ENCODE measurements at places on chromosomes 11 and 22.

DNA sequence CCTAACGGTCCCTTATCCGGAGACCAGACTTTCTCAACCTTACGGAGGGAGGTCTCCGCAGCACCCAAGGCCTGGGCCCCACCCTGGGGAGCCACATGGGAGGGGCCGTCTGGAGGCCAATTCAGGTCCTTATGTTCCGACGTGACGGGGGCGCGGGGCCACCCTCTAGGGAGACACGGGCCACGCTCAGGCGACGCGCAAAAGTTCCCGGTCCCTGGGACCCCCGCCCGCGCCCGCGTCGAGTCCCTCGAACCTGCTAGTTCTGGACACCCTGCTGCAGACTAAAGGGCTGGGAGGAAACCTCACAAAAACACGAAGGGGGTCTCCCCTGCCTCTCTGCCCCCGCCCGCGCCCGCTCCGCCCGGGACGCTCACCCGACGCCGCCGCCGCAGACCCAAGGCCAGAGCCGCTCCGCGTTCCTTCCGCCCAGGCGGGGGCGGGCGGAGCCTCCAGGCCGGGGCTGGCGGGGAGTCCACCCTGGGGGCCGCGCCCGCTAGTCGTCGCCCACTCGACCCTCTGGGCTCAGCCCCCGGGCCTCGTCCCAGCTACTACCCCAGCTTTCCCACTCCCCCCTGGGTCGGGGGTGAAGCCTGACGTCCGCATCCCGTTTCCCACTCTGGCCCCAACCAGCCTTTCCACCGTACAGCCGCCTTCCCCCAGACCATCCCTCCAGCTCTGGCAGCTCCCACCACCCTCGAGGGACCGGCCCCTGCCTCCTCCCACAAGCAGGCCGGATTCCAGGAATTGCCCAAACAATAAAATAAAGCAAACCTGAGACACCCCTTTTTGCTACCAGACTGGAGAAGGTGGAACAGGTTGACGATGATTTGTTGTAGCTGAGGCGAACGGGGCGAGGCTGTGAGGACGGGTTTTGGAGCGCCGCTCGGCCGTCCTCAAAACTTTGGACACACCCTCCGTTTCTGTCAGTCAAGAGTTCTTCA is 2.7 kb downstream of the RNH1 start:
- no peak for DNase-seq

DNA sequence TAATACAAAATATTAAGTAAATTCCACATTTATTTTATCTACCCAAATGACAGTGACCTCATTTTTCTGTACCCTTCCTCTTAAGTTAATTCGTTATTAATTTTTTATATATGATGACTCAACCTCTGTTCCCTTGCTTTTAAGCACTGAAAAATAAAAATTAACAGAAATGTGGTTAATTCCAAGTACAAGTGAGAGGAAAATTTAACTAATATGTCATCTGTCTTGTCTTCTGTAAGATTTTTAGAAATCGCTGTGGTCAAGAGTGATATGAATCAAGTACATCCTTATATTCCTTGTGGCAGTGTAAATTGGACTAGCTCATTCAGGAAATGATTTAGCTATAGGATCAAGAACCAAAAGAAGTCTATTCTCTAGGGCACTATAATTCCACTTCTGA is 74.5 kb downstream of the PDHX start:
- no peak for DNase-seq

DNA sequence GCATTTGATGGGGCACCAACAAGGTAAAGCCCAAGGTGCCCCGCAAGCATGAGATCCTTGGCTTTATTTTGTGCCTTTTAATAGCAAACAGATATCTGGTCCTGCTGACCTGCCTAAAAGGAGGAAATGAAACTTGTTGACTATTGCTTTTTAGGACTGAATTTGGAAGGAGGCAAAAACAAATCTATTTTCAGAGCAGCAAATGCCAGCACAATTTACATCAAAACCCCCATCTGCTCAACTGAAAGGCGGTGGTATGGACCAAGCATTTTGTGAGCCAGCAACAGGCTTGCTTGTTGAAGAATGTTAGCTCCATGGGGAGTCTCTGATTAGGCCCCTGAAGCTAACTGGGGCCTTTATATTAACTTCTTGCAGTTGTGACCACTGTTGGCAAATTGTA is 192.6 kb upstream of the E2F8 start:
- DNase-seq = no peak

DNA sequence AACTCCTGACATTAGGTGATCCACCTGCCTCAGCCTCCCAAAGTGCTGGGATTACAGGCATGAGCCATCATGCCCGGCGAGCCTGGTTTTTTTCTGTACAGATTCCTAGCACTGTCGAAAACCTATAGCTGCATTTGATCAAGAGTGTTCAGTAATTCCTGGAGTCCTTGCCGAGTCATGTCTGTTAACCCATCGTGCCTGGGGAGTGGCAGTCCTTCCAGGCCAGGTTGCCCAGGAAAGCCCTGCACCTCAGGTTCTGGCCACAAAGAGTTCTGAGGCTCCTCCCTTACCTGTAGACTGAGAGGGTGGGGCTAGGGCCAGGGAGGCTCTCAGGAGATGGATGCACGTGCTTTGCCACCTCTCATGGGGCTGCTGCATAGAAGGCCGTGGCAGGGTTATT is 17.0 kb downstream of the YDJC start:
- DNase-seq = no peak

- DNase-seq = peak; percentile 73
Observed at GRCh38 chr11:130827451-130828377, 88.6 kb downstream of the SNX19 start.

GRCh38 chr11:78414321-78415051 is 3.1 kb downstream of the GAB2 start:
- no peak for DNase-seq

GRCh38 chr11:269146-269890 is 8.9 kb upstream of the NLRP6 start:
- no peak for DNase-seq

DNA sequence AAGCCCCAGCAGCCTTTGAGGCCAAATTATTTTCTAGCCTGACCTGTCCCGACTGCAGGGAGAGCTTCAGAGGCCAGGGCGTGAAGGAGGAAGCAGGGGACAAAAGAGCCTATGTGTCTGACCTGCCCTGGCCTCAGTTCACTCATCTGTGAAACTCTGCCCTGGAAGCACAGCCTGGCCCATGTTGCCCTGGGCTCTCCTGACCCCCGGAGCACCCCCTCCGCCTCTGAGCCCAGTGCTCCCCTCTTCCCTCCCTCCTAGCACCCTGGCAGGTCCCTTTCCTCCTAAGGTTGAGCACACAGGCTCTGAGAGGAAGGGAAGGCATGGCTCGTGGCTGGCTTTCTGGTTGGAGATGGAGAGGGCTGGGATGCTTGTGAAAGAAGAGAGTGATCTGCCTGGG is 3.4 kb upstream of the A4GALT start:
- no peak for DNase-seq

- DNase-seq = no peak
Observed at GRCh38 chr11:3007404-3008010, 15.4 kb upstream of the NAP1L4 start.

GRCh38 chr11:117059611-117060148 is 38.5 kb downstream of the SIK3 start:
- no peak for DNase-seq

DNA sequence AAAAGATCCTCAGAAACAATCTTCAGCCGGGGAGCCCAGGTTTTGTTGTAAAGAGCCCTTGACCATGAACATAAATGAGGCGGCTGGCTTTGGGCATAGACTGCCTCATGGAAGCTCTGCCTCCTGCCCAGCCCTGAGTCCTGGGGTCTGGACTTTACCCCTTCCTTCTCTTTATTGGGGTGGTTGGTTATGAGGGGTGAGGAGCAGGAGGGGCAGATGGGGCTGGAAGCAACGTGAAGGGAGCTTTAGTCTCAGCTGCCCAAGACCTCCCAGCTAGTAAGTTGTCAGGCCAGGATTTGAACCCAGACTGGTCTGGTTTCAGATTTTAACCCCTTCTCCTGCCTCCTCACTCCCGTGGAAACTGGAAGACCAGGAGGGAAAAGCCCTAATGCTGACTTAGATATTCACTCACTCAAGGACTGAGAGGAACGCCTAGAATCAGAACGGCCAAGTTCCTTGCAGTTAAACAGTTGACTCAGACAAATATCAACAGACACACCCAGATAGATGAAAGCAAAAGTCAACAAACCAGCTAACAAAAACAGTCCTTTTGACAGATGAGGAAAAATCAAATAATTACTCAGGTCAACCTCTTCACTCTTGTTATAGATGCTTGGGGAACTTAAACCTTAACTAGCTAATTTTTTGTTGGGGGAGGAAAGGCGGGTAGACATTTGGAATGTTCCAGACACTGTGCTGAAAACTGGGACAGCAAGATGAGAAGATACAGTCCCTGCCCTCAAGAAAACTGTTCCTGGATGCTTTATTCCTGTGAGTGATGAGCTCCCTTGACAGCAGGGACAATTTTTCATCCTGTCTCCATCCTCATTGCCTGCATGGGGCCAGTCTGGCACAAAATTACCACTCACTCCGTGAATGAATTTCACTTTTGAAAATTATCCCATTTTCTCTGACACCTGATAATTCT is 20.8 kb upstream of the ARRB1 start:
- no peak for DNase-seq

- DNase-seq = no peak
Observed at GRCh38 chr22:17988800-17989513, 35.4 kb downstream of the MICAL3 start.

GRCh38 chr11:112786886-112787530 is 174.2 kb upstream of the NCAM1 start:
- no peak for DNase-seq

DNA sequence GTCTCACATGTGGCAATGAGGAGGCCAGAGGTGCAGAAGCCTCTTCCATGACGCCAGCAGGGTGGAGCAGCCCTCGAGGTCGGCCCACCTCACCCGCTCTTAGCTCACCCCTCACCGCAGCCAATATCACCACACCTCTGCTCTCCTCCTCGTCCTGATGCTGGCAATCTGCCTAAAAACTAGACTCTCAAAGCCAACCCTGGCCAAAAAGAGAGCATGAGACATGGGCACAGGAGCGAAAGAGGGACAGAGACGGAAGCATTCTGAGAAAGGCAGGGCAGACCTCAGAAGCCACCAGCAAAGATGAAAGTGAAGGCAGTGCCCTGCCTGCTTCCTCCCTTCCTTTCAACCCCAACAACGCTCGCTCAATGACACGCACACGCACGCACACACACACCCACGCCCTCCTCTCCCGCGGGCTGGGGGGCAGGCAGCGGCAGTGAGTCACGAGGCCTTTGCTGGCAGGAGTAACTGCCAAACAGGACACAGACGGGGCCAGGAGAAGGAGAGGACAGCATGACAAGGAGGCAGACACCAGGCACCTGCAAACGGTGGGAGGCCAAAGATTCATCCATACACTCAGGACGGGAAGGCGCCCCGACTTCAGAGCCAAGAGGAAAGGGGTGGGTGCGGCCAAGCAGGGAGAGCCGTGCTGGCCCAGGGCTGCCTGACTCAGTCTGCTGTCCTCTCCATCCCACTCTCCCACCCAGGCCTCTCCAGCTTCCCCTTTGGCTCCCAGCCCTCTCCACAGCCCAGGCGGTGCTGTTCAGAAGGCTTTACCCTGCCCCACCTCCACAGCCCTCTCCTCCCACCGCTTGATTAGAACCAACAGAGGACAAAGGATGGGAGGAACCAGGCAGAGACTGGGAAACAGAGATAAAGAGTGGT is 11.4 kb downstream of the IGSF9B start:
- no peak for DNase-seq

GRCh38 chr22:23833017-23833751 is 5.6 kb downstream of the DERL3 start:
- DNase-seq = no peak

GRCh38 chr22:23715806-23716375 is 25.1 kb downstream of the RGL4 start:
- DNase-seq = no peak

- DNase-seq = no peak
Observed at GRCh38 chr11:106101819-106102218, 24.4 kb downstream of the AASDHPPT start.

- no peak for DNase-seq
Observed at GRCh38 chr22:24402460-24403192, 24.8 kb upstream of the ADORA2A start.

GRCh38 chr22:45550416-45550815 is 47.7 kb downstream of the FBLN1 start:
- no peak for DNase-seq

- no peak for DNase-seq
Observed at GRCh38 chr22:43131773-43132501, 11.3 kb downstream of the MCAT start.

DNA sequence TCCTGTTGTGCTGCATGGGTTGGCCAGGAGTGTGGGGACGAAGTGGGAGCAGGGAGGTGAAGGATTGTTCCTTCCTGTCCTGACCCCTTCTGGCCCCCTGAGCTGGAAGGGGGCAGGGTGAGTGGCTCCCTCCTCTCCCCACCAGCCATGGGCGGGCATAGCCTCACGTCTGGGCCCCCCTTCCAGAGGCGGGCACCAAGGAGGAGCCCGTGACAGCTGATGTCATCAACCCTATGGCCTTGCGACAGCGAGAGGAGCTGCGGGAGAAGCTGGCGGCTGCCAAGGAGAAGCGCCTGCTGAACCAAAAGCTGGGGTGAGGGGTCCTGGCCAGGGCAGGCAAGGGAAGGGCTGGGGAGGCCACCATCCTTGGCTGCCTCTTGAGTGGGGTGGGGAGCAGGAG is 3.4 kb downstream of the SART1 start:
- DNase-seq = no peak

DNA sequence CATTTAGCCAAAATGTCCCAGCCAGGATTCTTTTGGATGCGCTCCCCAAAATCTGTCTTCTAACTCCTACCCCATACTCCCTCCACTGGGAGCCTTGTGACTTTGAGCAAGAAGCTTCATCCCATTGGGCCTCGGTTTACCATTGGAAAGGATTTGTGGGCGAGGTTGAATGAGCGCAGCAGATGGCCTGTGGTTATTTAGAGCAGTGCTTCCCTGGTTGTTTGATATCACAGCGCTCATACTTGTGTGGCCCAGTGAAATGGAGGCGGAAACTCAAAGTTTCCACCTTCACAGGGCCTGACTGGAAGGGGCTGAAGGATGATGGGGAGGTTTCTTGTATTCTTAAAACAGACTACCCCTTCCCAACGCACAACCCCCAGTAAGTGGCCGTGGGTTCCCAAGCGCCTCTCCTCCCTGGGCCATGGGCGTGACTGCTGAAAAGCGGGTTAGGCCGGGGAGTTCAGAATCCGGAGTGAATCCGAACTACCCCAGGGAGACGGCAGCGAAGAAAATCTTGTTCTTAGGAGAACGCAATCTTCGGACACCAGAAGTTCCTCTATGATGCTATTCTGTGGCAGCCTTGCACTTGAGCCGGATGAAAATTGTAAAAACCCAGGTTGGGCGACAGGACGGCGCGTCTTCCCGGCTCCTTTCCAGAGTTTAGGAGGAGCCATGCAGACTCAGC is 1.2 kb upstream of the ATF4 start:
- no peak for DNase-seq

DNA sequence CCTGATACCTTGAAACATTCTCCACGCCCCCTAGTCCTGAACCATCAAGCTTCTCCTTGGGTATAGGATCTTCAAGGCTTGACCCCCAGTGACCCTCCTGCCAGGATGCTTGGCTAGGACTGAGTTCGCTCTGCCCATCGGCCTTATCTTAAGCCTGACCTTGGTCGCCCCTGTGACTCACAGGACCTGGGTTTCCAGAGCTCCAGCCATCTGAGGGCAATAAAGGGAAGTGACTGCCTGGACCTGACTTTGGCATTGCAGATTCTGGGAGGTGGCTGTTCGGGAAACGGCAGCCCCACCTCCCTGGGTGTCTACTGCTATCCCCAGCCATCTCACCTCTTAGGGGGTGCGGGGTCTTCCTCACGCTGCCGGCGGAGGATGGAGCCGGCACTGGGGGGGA is 15.4 kb downstream of the CARD10 start:
- DNase-seq = no peak

Data from NT2/D1 (cell line).